ENCODE measurements at places on chromosomes 11 and 22. TPM values are rescaled to one million over a fixed set of nuclear protein-coding genes. Genes with fewer than 3 reads are reported as not detected.

DNA sequence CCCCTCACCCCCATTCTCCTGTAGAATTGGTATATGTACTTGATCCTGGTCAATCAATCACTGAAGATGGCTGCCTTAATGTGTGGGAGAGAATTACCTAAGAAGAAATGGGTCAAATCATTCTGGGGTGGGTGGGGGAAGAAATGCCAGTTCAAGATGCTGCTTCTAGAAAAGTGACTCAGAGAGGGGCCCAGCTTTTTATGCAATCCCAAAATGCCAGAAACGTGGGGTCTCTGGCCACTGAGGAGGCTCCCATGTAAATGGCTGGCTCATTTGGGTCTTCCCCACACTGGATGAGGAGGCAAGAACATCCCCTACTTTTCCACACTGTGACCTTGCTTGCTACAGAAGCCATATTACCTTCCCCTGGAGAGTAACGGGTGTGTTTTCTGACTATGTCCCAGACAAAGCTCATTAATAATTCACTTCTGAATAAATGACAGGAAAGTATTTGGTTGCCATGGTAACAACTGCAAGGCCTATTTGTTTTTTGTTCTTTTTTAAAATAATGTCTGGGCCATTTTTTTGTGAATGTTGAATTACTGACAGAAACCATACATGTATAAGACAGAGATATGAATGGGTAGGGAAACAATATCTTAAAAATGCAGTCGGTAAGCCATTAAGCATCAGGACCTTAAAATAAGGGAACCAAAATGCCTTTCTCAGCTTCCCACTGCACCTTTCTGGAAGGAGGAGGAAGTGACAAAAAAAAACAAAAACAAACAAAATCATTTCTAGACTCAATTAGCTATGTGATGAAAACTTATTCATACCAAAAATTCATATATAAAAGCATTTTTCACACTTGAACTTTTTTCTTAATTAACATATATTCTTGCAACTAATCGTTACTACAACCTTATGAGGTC, 32.0 kb downstream of the SLC1A2 start:
- DNase-seq = no peak
- H3K27me3 ChIP-seq = no peaks in the 10 kb centered on the region
- no peak overlapping the region for H3K4me3 ChIP-seq

C11orf91 gene
- 0.25 TPM for total RNA-seq

CEND1 gene
- 0.20 TPM for total RNA-seq

MRPL40 gene
- 19.7 TPM for total RNA-seq

DNA sequence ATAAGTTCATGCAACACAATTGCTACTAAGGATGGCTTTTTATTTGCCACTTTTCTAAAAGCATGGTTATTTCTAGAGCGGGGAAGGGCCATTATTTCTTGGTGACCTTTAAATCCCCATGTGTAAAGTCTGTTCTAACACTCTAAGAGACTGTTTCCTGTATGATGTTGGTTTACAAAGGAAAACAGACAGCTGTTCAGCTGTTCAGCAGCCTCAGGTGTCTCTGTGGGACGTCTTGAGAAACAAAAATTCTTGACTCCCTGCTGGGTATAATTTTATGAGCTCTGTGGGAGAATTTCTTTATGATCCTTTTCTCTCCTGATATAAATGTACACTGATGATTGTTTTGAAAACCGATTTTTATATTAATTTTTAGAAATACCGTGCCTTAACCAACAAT, 13.9 kb downstream of the MUC15 start:
- H3K4me1 ChIP-seq = no peaks in the 10 kb centered on the region
- H3K4me3 ChIP-seq = no peak overlapping the region
- H3K27ac ChIP-seq = no peak overlapping the region
- no peak for DNase-seq
- H3K36me3 ChIP-seq = no peaks in the 10 kb centered on the region
- no peaks in the 10 kb centered on the region for H3K27me3 ChIP-seq

DNA sequence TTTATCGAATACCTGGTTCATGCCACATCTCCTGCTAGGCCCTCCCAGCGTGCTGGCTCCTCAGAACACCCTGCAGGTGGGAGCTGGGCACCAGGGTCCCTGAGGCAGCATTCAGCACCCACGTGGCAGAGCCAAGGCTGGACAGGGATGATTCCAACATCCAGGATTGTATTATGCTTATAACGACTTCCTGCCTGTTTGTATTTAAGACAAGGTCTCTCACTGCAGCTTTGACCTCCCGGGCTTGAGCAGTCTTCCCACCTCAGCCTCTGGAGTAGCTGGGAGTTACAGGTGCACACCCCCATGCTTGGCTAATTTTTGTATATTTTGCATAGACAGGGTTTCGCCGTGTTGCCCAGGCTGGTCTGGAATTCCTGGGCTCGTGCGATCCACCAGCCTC, 64.7 kb upstream of the WNT7B start:
- no peaks in the 10 kb centered on the region for H3K36me3 ChIP-seq
- H3K27ac ChIP-seq = no peak overlapping the region
- H3K4me3 ChIP-seq = no peak overlapping the region
- DNase-seq = no peak
- H3K27me3 ChIP-seq = no peaks in the 10 kb centered on the region

DNA sequence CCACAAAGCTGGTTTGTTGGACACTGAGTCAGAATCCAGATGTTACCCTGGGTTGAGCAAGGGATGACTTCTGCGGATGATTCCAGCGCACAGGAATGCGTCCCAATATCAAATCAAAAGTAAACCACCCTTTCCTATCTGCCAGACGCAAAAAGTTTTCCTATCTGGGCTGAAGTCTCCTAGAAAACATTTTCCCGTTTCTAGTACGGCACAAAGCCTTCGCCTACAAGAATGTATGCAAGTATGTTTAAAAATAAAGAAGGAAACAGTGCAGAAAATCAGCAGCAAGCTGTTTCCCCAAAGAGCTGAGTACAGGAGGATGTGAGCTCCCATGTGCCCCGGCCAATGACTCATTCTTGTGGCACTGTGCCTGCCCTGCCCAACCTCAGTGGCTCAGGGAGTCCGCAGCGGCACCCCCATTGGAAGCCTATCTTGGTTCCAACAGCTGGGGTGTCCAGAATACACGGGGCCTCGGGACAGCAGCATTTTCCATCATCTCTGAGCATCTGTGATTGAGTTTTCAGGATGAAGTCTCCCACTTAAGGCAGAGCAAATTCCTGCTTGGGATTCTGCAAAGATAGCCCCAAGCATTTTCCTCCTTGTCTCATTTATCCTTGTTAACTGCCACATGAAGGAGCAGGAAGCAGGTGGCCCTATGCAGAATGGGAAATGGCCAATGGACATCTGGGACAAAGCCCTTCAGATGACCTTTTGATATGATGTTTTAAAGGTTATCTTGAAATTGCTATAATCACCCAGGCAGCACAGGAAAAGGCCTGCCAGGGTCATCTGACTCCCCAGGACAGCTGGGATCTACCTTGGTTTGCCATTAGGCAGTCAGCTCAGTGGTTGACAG, 17.5 kb downstream of the KCNJ5 start:
- no peak overlapping the region for H3K27ac ChIP-seq
- H3K27me3 ChIP-seq = peaks cover 50% of the 10 kb centered on the region
- no peak for DNase-seq
- H3K4me3 ChIP-seq = no peak overlapping the region
- H3K4me1 ChIP-seq = peaks cover 14% of the 10 kb centered on the region
- H3K36me3 ChIP-seq = no peaks in the 10 kb centered on the region

GRCh38 chr22:47698906-47699305, 936.5 kb downstream of the TBC1D22A start:
- DNase-seq = no peak
- H3K36me3 ChIP-seq = no peaks in the 10 kb centered on the region
- no peaks in the 10 kb centered on the region for H3K4me1 ChIP-seq
- H3K4me3 ChIP-seq = no peak overlapping the region
- no peak overlapping the region for H3K27ac ChIP-seq
- no peaks in the 10 kb centered on the region for H3K27me3 ChIP-seq

DNA sequence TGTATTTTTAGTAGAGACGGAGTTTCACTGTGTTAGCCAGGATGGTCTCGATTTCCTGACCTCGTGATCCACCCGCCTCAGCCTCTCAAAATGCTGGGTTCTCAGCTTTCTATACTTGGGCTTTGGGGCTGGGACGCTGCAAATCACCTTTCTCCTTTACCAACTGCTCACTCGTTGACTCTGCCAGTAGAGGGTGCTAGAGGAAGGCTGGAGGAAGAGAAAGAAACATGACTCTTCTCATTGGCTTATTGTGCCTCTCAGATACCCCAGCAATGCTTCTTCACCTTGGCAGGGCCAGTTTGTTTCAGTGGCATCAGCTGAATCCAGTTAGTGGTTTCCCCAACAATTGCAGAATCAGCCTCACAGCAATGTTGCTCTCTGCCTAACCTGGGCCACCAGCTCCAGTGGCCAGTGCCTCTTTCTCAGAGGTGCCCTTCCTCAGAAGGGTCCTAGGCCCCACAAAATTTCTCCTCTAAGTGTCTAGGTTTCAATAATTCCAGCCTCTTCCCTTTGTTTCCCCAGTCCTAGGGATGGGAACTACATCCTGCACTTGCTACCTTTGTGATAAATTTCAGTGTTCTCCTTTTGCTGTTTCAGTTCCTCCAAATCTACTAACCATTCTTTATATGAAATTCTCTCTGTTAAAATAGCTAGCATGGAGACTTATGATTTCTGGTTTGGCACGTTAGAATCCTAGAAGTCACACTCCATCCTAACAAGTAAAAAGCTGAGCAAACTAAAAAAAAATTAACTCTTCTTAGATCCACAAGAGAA, 71.5 kb upstream of the VSTM5 start:
- no peaks in the 10 kb centered on the region for H3K4me1 ChIP-seq
- peaks cover 4% of the 10 kb centered on the region for H3K27me3 ChIP-seq

OR52I2 gene
- total RNA-seq = not detected

DNA sequence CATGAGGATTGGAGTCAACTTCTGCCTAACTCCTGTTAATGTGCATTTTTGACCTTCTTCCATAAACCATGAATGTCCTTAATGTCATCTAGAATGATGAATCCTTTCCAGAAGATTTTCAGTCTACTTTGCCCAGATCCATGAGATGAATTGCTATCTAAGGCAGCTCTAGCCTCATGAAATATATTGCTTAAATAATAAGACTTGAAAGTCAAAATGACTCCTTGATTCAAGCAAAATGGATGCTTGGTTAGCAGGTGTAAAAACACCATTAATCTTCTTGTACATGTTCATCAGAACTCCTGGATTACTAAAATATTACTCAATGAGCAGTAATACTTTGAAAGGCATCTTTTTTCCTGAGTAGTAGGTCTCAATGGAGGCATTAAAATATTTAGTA, 238.5 kb upstream of the ZC3H12C start:
- H3K36me3 ChIP-seq = no peaks in the 10 kb centered on the region
- H3K4me3 ChIP-seq = no peak overlapping the region

DNA sequence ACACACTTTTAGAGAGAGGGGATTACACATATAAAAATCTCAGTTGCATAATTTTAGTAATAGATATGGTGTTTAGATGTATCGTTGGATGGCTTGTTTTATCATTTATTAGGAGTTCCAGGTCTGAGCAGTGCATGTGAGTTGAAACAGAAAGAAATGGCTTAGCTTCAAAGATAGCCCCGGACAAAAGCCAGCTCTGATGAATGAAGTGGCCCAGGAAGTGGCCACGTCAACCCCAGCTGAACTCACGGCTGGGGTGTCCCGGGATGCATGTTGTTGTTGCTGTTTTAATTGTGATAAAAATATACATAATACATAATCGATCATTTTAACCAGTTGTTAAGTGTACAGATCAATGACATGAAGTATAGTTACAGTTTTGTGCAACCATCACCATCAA, 1513.6 kb downstream of the BRD1 start:
- no peaks in the 10 kb centered on the region for H3K4me1 ChIP-seq
- no peak overlapping the region for H3K4me3 ChIP-seq
- no peak for DNase-seq
- no peaks in the 10 kb centered on the region for H3K36me3 ChIP-seq

DDIAS gene
- total RNA-seq = 14.8 TPM

GRCh38 chr11:10438458-10438857, 16.6 kb upstream of the AMPD3 start:
- no peak overlapping the region for H3K27ac ChIP-seq
- no peaks in the 10 kb centered on the region for H3K36me3 ChIP-seq
- H3K27me3 ChIP-seq = peaks cover 9% of the 10 kb centered on the region
- no peak for DNase-seq
- peaks cover 22% of the 10 kb centered on the region for H3K4me1 ChIP-seq

DNA sequence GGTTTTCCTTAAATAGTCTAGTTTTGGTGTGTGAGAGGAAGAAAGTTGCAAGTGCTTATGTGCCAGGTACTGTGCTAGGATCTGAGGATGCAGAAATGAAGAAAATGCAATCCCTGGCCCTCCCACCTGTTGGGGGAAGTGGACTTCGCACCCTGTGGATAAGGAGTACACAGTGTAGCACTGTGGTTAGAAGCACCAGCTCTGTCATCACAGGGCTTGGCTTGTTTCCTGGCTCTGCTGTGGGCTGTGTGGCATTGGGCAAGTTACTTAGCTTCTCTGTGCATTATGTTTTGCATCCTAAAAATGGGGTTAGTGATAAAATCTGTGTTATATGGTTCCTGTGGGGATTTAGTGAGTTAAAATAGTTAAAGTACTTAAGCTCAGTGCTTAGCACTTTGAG, 68.2 kb downstream of the ENDOD1 start:
- no peak overlapping the region for H3K4me3 ChIP-seq
- DNase-seq = peak; percentile 47
- H3K4me1 ChIP-seq = peaks cover 38% of the 10 kb centered on the region
- H3K36me3 ChIP-seq = peaks cover 14% of the 10 kb centered on the region
- H3K27ac ChIP-seq = peak overlapping the region; percentile 71

LBHD1 gene
- 21.3 TPM for total RNA-seq

DNA sequence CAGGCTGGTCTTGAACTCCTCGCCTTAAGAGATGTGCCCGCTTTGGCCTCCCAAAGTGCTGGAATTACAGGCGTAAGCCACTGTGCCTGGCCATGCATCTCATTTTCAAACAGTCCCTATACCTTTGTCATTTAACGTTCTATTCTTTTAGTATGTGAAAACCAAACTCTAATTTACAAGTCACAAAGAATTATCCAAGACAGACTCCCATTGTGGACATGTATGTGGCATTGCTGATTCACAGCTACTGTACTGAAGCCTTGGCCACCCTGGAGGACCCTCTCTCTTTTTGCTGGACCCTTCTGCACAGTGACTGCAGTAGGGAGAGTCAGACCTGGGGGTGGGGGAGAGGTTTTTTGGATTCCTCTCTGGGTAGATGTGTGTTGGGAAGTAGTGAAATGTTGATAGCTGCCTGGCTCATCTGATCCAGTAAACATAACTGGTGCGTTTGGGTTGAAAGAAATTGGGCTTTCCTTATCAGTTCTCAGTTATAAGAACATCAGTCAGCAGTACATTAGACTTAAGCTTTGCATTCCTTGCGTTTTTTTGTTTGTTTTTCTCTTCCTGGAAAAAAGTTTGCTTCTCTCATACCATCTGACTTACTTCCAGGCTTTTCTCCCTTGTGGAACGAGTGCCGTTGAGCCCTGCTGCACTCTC, 65.9 kb downstream of the MED15 start:
- DNase-seq = no peak
- H3K36me3 ChIP-seq = peaks cover 82% of the 10 kb centered on the region
- H3K4me1 ChIP-seq = peaks cover 63% of the 10 kb centered on the region
- H3K4me3 ChIP-seq = no peak overlapping the region
- H3K27ac ChIP-seq = peak overlapping the region; percentile 46
- H3K27me3 ChIP-seq = no peaks in the 10 kb centered on the region

SEC14L6 gene
- total RNA-seq = not detected

- H3K27me3 ChIP-seq = no peaks in the 10 kb centered on the region
- no peak overlapping the region for H3K4me3 ChIP-seq
- H3K27ac ChIP-seq = no peak overlapping the region
- DNase-seq = no peak
- no peaks in the 10 kb centered on the region for H3K4me1 ChIP-seq
- H3K36me3 ChIP-seq = no peaks in the 10 kb centered on the region
Measured at GRCh38 chr11:37724315-37724714, 1126.3 kb upstream of the RAG2 start.

MRGPRX3 gene
- not detected for total RNA-seq

TST gene
- total RNA-seq = 3.4 TPM

SOX6 gene
- total RNA-seq = not detected

Measured in activated CD4-positive, alpha-beta T cell treated with anti-CD3 and anti-CD28 coated beads, Interleukin-2, amount 10 ng/mL, durations not matched to agents 7 days and 5 days (primary cell).